ENCODE measurements at places on chromosomes 7 and 10.

DNA sequence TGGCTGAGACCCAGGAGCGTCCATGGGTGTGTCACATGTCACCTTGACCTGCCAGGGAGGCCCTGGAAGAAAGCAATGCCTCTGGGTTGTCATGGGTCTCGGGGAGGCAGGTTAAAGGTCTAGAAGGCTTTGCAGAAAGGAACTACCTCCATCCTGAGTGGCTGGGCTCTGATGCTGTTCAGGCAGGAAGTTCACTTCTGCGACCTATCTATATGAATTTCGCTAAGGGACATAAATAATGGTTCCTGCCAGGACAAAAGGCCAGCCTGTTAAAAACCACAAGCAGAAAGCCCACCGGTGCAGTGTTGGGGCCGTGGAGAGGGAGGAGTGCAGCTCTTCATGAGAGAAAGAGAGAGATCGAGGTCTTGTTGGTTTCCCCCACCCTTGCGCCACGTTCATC lies 182.9 kb downstream of the PTPN20 start:
- no peak for DNase-seq

DNA sequence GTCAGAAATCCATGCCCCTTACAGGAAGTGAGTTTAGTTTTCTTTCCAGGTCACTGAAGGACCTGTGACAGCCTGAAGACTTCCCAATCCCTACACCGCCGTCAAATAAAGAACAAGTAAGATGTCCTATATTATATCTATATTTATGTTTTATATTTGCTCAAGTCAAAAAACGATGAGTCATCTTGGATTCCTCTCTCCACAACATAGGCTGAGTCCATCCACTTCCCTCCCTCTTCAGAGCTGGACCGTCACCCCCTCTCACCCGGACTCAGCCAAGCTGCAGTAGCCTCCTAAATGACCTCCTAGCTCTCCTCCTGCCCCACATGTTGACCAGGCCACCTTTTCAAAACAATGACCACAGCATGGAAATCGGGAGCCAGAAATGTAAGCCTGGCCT lies 53.5 kb downstream of the GLI3 start:
- peak; percentile 41 for DNase-seq

DNA sequence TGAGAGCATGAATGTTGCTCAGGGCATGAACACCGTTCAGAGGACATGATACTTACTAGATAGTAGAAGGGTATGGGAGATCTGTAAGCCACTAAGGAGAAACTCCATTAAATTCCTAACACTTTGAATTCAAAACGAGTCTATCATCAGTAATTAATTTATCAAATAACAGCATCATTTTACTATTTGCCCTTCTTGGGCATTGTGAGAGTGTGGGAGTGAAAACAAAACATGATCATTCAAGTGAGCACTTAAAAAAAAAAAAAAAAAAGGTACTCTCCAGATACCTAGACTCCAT lies 20.5 kb upstream of the ASB15 start:
- DNase-seq: no peak

- no peak for DNase-seq
These were observed 3.4 kb downstream of the PALD1 start for GRCh38 chr10:70481831-70482530.

- DNase-seq: no peak
These were observed 115.1 kb downstream of the TPK1 start for GRCh38 chr7:144720710-144721109.

DNA sequence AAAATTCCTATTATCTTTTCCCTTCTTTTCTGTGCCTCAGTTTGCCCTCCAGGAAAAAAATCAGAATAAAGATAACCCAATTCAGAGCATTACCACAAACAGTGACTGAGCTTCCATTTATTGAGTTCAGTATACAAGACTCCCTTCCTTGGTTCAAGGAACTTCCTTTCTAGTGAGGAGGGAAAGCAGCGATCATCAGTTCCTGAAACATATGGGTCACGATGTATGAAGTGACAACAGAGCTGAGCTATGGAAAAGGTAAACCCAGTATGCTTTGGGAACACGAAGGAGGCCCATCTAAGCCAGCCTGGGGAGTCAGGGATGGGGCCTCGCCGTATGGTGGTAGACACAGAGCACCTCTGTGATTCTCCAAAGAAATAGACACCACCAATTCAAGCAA lies 15.8 kb downstream of the C10orf71 start:
- no peak for DNase-seq

DNA sequence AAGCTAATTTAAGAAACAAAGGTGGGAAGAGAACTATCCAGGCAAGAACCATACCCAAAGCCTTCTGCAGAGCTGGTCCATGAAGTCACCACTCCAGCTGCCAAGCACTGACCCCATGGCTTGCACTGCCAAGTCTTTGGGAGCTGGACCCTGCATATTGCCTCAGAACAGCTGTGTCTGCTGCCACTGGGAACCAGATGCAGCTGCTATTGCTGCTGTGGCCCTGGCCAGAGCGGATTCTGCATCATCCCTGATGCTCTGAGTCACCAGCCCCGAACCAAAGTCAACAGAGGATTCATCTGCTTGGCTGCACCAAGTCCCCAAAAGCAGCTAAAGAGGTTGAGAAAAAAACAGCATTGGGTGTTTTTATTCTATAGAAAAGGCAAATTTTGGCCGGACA lies 39.2 kb upstream of the GSAP start:
- DNase-seq: peak; percentile 90

DNA sequence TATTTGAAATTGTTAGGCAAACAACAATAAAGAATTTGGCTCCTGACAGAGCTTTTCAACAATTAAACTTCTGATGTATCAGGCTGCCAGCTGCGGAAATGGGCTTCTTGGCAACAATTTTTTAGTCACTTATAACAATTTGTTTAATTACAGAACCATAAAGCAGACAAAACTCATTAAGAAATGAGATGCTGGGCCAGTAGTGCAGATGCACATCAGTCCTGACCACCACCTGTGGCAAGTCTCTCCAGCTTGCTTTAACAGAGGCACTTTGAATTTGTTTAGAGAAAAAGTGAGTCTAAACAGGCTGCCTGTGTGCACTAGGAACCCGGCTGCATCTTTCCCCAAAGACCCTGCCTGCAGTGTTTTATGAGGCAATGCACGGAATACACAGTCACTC lies 1124.4 kb downstream of the NXPH1 start:
- DNase-seq: no peak

DNA sequence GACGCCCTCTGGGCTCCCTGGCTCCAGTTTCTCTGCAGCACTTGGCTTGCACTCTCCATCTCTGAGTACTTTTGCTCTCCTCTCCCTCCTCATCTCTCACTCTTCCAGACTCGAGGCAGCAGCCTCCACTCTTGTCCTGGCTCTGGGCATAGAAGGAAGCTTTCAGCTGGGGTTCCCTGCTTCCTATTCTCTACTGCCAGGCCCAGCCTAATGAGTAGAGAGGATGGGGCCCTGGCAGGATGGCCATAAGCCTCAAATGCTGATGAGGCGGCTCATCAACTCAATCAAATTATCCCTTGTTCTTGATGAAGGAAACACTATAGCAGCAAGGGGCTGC lies 55.8 kb downstream of the NEURL1 start:
- DNase-seq: no peak
